ENCODE measurements at places on chromosomes 3 and 15.

DNA sequence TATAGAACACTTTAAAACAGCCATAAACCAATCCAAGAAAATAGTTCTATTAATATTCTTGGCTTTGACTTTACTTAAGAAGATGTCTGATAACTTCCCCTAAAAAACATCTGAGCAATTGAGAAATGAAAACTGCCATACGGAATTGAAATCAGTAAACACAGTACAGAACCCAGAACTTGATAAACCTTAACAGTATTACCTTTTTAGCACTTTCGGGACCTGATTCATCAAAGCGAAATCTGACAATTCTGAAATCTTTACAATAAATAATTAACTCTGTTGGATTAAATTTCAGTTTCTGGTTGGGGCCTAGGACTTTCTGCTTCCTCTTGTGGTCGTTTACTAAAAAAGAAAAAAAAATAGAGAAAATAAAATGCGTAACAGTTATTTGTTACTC lies 17.3 kb downstream of the MTMR10 start:
- no peak for DNase-seq

GRCh38 chr3:129327510-129327909 lies 48.8 kb downstream of the HMCES start:
- no peak for DNase-seq

DNA sequence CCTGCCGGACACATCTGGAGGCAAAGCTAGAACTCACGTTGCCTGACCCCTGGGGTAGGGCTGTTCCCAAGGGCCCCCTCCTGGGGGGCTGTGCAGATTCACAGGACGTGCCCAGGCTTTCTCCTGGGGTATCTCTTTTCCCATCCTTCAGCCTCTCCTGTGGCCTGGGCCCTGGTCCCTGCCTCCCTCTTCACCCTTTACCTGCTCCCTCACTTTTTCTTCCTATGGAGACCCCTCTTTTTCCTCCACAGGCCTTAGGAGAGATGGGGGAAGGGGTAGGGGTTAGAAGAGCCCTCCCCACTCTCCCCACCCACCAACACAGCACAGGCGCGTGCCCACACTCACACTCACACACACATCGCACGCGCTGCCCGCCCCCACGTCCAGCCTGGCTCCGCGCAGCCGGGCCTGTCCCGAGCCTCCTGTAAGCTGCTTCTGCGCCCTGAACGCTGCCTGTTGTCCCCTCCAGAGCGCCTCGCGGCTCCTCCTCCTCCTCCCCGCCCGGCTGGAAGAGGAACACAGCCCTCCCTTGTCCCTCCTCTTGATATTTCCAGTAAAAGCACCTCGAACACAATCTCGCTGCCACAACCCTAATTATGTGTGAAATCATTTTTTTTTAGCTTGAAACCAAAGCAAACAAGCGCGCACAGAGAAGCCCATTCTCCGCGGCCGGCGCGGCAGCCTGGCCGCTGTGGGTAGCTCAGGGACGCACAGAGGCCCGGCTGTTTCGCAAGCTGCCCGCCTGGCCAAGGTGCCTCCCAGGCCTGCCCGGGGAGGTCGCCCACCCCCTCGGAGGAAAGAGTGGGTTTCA lies 33.9 kb upstream of the ACAN start:
- no peak for DNase-seq

DNA sequence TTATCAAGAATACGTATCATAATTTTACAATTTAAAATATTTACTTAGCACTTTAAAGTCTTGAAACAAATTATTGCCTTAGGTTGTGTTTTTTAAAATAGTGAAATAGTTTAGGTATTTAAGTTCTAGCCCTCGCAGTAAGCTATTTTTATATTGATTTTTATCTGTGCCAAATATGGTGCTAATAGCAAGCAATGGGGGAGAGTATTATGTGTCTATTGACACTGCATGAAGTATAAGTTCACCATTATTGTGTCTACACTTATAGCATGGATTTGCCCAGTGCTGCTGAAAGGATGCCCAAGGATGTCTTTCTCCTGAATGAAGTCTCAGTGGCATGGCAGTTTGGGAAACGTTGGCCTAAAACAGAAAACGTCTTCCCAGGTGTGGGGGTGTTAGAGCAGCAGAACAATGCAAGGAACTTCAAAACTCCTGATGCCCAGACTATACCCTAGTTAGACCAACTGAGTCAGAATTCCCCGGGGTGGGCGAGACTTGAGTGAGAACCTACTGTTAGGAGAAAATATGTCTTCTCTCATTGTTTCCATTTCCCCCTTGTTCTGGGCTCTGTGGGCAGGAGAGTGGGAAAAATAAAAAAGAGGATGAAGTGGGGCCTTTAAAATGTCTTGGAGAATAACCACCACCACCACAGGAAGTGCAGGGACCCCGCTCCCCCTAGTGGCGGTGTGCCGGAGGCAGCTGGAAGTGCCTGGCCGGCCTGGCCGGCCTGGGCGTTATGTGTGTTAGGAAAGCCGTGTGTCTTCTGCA lies 104.2 kb upstream of the SLC7A14 start:
- peak; percentile 28 for DNase-seq

DNA sequence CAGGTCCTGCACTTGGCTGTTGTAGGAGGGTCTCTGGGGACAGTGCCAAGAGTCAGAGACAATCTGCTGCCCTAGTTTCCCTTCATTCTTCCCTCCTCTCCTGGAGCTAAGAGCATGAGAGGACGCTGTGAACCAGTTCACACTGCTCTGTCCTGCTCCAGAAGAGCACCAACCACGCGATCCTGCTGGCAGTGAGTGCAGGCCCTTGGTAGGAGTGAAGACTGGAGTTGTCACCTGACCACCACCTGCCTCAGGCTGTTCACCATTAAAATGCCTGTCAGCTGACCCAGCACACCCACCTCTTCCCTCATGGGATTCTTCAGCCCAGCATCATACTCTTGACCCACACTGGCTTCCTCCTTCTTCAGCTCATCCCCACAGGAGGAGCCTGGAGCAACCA lies 2.9 kb downstream of the TM6SF1 start:
- no peak for DNase-seq

GRCh38 chr3:117540597-117540996 lies 831.0 kb downstream of the TUSC7 start:
- DNase-seq = no peak

- DNase-seq = no peak
These were observed 154.4 kb upstream of the SGO1 start for GRCh38 chr3:20340324-20340928.

- no peak for DNase-seq
These were observed 767.5 kb downstream of the CADM2 start for GRCh38 chr3:85726241-85726640.

DNA sequence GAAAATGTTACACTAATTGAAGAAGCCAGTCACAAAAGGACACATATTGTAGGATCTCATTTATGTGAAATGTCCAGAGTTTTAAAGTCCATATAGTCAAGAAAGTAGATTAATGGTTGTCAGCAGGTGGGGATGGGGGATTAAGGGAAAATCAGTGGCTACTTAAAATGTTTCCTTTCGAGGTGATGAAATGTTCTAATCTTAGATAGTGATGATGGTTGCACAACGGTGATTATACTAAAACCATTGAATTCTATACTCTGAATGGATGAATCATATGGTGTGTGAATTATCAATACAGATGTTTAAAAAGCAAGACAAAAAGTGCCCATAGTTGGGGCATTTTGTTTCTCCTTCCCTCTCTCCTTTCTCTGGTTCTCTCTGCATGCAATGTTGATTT lies 164.6 kb downstream of the ATG7 start:
- DNase-seq = no peak

GRCh38 chr15:75842722-75843677 lies at the start of gene UBE2Q2:
Gene UBE2Q2, plus strand, starts transcription at chr15:75843447. Its CDS starts 220 bp downstream, at chr15:75843667.
- peak; percentile 65 for DNase-seq

GRCh38 chr3:172106989-172107388 lies 67.6 kb downstream of the FNDC3B start:
- DNase-seq = no peak

DNA sequence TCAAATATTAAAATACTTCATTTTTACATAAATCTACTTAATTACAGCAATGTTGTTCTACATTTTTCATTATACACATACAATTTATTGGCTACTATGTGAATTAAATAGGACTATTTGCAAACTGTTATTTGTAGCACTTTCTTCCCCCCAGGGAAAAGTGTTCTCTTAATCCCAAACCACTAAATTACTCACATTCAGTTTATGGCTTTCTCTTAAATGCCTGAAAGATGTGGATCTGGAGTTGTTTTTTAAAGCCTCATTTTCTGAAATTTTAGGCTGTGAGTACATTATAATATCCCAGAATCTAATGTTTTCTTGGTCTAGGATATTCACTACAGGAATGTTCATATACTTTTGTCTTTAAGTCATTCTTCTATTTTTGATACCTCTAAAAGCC lies 32.7 kb downstream of the PRTG start:
- no peak for DNase-seq

- no peak for DNase-seq
These were observed 56.9 kb upstream of the NLGN1 start for GRCh38 chr3:173340626-173341025.

GRCh38 chr3:90128391-90128790 lies 1021.0 kb downstream of the EPHA3 start:
- DNase-seq = no peak

DNA sequence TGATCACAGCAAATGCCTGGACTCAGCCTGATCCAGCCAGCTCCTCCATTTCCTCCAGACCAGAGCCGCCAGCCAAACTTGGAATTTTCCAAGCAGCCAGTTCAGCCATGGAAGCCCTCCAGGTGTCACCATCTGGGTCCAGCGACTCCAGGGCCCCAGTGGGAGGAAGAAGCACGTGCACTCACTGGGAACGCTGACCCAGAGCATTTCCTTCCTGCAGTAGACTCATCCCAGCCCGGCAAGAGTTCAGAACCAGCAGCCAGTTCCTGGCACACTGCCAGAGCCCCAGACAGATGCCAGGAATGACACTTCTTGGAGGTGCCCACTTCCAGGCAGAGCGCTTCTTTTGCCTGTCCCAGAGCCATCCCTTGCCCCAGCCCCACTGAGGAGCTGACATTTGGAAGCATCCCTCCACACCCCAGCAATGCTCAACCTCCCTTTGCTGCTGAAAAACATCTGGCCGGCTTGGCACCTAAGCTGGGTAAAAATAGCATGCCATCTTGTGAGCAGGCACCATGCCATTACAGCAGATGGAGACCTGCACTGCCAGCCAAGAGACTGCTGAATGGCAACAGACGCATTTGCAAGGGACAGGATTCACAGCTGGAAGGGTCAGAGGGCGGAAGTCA lies 460.3 kb upstream of the PROK2 start:
- no peak for DNase-seq

- no peak for DNase-seq
These were observed 127.1 kb downstream of the ABHD5 start for GRCh38 chr3:43817825-43818224.

DNA sequence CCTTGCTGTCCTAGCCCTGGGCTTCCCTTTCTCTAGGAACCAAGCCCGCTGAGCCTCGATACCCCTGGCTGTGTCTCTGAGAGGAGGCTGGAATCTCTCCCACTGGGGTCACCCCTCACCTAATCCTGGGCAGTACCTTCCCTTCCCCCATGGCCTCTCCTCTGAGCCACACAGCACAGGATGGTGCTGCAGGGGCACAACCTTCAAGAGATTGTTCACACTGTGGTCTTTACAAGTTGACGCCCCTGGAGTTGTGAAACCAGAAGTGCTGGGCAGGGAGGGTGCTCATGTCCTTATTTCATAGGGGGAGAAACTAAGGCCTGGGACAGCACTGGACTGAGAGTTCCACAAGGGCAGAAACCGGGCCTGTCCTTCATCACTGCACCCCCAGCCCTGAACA lies 70.9 kb upstream of the TMEM115 start:
- DNase-seq = no peak

Data from activated B cell treated with CpG ODN at 0.5 μM for 24 hours (primary cell).